ENCODE measurements at places on chromosomes 1 and 21.

- no peak for DNase-seq
These were observed 6.2 kb downstream of the BARHL2 start for GRCh38 chr1:90710579-90711536.

DNA sequence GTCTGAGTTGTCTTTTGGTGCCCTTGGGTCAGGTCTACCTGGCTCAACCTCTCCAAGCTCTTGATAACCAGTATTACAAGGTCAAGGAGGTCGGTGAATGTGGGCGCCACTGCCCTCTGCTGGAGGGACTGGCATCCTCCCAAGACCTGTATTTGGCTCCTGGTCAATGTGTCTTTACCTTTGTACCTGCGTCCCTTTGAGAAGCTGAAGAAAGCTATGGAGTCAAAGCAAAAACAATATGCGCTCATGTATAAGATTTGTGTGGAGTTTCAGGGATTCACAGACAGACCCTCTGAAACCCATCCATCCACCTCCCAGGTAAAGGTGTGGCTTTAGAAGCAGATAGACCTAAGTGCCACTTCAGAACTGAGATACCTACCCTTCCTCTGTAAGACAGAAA is 61.8 kb upstream of the NBL1 start:
- peak; percentile 77 for DNase-seq

DNA sequence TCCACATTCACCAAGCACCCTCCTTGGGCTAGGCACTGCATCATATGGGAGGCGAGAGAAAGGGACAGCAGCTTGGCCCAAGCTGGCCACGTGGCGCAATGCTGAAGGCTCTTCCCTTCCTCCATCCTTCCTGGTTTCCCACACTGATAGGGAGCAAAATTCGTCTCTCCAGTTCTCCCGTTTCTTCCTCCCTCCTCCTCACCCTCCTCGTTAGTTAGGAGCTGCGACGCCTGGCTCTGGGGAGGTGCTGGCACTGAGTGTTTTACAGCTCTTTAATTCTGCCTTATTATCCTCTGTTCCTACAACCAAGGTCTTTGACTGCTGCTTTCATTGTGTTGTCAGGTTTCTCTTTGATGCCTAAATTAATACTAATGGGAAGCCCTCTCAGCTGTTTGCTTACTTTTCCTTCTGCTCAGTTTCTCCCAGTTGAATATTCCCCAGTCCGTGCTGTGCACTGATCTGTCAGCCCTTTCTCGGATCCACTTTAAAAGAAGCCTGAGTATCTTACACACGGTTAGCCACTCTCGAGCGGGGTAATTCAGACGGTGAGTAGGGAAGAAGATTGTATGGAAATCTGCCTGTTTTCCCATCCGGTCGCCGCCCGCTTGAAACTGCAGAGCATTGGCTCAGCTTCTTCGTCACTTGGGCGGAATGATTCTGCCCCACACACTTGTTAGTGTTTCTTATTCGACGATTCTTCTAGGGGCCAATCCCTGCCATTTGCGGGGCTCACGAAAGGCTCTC is 56.2 kb upstream of the SMYD2 start:
- DNase-seq: no peak

DNA sequence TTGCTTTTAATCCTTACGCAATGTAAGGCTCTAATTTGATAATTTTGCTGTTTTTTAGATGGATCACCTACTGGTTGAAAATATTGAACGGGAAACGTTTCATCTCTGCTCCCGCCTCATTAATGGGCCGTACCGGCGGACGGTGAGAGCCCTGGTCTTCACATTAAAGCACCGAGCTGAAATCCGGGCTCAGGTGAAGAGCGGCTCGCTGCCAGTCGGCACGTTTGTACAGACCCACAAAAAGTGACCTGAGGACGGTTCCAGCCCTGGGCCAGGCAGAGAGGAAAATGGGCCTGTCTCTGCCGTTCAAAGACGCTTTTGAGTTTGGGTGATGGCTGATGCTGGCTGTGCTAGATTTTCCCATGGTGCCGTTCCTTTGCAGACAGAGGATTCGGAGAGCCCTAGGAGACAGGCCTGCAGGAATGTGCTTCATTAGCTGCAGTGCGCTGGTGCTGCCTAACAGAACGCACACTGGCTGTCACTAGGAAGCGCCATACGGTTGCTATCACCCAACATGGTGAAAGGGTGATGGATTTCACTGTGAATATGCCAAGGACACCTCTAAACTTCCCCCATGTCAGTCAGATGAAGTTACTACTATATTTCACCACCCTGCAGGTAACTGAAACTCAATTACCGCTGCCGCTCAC is 42.9 kb downstream of the TCEANC2 start:
- DNase-seq: no peak

DNA sequence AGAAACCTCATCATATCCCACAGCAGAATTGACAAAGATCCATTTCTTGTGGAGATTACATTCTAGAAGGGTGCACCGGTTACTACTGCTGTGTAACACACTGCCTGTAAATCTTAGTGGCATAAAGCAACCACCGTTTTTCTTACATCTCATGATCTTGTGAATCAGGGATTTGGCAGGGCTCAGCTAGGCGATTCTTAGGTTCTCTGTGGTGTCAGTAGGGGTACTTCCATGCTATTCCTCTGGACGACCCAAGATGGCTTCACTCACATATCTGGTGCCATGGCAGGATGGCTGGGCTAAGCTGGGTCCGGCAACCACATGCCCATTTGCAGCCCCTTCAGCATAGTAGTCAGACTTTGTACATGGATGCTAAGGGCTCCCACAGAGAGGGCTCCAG is 179.8 kb upstream of the TMEM51 start:
- DNase-seq: no peak

DNA sequence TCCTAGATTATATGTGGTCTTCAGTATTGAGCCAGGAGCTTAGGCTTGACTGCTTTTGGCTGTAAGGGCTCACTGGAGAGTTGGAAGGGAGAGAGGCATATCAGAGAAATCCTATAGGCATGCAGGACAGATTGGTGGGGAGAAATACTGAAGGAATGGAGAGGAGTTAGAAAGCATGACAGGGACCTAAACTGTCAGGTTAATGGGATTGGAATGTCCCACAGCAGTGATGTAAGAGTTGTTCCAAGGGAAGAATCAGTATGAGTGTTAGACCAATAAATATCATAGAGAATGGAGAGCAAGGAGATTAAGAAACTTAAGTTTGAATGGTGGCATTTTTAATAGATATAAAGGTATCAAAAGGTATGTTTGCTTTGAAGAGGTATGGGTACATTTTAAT is 39.7 kb downstream of the SLC35A3 start:
- no peak for DNase-seq

DNA sequence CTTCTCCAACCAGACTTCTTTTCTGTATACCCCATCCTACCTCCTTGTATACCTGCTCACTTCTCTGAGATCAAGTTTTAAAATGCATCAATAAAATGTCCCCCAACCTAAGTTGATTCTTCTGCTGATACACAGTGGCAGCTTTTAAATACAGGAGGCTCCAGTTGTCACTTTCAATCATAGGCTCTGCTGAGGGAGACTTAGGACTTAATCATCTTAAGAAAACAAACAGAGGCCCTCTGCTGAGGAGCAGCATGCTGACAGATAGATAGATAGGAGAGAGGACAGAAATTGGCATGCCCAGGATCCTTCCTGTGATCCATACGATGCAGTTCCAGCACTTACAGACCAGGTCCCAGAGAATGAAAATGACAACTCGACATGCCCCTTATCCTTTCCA is 311.0 kb upstream of the PROX1 start:
- no peak for DNase-seq

DNA sequence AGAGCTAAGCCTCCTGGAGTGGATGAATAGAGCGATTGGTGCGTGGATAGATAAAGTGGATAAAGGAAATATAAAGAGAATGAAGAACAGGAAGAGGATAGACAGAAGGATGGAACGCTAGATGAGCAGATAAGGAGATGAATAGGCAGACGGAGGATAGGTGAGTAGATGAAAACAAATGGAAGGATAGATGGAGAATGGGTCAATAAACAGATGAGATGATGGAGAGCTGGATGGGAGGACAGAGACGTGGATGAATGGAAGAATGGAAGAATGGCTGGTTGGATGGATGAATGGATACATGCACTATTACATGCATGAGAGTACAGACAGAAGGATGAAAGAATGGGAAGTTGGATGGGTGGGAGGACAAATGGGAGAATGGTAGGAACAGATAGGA is 35.2 kb upstream of the EDN2 start:
- DNase-seq: no peak

GRCh38 chr1:18607289-18607760 is 23.3 kb upstream of the PAX7 start:
- DNase-seq: no peak

GRCh38 chr1:244858357-244858756 is 6.0 kb downstream of the HNRNPU start:
- DNase-seq: no peak

DNA sequence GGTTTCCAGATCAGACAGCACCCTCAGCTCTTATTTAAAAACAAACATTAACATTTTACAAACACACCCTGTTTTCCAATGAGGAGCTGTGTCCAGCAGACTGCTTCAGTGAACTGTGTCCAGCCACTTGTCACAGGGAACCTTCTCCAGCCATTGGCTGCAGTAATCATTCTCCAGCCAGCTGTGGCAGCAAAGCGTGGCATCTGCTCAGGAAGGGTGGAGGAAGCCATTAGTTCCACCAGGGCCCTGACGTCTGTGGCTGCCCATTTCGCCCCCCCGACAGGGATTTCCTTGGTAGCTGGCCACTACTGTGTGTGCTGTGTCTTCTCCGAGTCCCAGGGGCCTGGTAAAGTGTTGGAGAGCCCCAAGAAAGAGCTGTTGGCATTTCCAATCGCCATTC is 62.9 kb upstream of the SELENON start:
- no peak for DNase-seq

DNA sequence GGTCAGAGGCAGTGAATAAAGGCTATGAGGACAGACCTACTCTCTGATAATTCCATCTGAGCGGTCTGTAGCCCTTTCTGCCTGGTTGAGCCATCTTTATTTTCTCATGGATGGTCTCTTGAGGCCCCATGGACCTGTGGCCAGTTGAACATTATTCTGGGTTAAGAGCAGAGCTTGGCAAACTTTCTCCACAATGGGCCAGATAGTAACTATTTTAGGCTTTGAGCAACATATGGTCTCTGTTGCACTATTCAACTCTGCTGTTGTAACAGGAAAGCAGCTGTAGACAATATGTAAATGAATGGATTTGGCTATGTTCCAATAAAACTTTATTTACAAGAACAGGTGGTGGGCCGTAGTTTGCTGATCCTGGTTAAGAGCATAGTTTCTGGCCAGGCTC is 62.7 kb downstream of the KAZN start:
- no peak for DNase-seq

- DNase-seq: no peak
These were observed 54.7 kb downstream of the ROR1 start for GRCh38 chr1:63828322-63829044.

- DNase-seq: no peak
These were observed 504.1 kb upstream of the PKN2 start for GRCh38 chr1:88179943-88180342.

DNA sequence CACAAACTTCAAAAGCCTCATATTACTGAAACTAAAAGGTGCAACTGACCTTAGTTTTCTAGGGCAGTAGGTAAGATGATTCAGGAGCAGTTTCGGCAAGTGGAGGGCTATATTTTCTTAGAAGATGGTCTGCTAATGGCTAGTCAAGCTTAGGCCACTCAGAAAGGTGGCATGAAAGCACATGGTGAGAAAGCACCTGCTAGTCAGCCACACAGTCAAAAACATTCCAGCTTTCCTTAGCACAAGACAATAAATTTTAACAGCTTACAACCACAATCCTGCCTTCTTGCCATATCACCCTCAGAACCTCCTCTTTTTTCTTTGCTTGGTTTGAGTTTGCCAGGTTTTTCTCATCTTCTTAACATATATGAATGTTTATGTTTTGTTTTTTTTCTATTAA is 81.1 kb upstream of the SLFNL1 start:
- DNase-seq: no peak

DNA sequence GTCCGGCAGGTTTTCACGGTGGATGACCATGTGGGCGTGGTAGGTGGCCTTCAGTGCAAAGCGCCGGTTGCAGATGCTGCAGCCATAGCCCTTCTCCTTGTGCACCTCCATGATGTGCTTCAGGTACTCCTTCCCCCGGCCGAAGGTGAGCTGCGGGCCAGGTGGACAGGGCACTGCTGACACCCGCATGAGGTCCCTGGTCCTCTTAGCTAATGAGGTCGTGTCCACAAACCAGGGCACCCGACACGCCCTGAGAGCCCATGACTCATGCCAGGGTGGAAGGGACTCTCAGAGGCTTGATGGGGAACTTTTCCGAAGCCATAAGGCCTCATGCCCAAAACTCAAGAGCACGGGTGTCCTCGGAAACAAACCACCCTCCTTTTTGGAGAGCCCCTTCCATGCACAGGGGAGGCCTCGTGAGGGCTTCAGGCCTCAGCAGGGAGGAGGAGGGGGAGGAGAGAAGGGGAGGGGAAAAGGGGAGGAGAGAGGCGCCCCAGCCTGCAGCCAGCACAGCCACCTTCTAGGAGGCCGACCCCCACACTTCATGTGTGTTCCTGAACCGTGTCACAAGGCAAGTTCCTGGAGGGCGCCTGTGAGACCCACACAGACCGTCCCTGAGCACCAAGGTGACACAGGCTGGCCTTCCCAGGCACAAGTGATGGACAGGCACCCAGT is 54.4 kb upstream of the RIPK4 start:
- no peak for DNase-seq

DNA sequence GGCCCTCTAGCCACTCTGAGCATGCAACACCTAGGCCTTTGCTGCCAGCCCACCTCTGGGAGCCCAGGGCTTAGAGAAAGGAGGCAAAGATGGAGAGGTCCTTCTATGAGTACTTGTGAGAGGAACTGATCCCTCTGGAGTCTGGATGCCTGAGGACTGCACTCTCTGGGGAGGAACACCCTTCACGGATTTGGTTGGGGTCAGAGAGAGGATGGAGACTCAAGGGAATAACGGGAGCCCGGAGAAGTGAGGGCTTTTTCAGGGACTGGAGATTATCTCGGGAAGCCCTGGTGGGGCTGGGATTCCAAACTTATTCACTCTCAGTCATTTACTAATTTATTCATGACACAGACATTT is 413 bp upstream of the C1orf232 start:
- no peak for DNase-seq

- DNase-seq: no peak
These were observed 297.5 kb downstream of the DUSP10 start for GRCh38 chr1:221444346-221444745.

DNA sequence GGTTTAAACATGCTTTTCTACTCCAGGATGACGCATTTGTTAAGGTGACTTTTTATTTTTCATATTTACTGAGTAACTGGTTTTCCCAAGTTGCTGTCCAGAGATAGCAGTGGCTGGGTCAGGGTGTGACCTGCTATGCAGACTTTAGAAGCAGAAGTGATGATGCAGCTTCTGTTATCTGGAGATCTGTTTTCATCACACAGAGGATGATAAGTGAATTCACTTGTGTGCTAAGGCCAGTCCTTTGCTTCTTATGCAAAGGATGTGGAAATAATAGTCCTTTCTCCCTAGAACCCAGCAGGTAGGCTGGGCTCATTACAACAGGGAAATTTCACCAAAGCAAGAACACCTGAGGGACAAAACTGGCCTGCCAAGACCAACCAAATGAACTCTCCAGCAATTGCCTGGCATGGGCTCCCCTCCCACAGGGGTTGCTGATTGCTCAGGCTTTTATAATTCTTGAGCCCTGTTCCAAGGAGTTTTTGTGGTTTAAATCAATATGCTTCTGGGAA is 97.8 kb upstream of the LPGAT1 start:
- no peak for DNase-seq

GRCh38 chr1:243977094-243977493 is 74.0 kb upstream of the ZBTB18 start:
- DNase-seq: no peak
